ENCODE measurements at places on chromosomes 3 and 15.

GRCh38 chr3:191641789-191642188, 180.8 kb downstream of the PYDC2 start:
- H3K27me3 ChIP-seq = no peaks in the 10 kb centered on the region
- H3K4me3 ChIP-seq = no peak overlapping the region
- no peaks in the 10 kb centered on the region for H3K36me3 ChIP-seq
- H3K4me1 ChIP-seq = no peaks in the 10 kb centered on the region

DNA sequence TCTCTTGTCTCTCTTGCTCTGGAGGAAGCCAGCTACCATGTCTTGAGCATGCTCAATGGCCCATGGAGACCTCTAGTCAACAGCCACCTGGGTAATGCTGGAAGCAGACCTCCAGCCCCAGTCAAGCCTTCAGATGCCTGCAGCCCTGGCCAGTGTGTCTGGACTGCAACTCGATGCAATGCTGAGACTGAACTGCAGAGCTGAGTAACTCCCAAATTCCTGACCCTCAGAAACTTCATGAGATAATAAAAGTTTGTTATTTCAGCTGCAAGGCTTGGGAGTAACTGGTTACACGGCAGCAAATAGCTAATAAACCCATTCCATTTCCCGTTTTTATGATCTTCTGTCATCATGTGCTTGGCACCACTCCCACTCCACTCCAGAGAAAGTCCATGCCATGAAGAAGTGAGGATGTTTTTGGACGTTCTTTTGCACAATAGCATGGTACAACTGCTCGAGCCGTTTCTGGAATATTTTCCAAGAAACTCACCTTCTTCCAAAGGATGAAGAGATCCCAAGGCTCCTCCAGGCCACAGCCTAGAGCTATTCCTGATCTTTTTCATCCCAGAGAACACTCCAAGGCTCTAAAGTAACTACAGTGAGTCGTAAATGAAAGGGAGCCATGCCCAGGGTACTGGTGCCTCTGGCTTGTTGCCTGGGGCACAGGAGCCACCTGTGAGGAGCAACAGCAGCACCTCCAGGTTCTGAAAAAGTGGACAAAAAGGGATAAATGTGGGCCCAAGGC, 72.0 kb upstream of the KLF13 start:
- no peak overlapping the region for H3K27ac ChIP-seq
- peaks cover 6% of the 10 kb centered on the region for H3K4me1 ChIP-seq
- DNase-seq = no peak
- H3K36me3 ChIP-seq = no peaks in the 10 kb centered on the region
- H3K27me3 ChIP-seq = no peaks in the 10 kb centered on the region

DNA sequence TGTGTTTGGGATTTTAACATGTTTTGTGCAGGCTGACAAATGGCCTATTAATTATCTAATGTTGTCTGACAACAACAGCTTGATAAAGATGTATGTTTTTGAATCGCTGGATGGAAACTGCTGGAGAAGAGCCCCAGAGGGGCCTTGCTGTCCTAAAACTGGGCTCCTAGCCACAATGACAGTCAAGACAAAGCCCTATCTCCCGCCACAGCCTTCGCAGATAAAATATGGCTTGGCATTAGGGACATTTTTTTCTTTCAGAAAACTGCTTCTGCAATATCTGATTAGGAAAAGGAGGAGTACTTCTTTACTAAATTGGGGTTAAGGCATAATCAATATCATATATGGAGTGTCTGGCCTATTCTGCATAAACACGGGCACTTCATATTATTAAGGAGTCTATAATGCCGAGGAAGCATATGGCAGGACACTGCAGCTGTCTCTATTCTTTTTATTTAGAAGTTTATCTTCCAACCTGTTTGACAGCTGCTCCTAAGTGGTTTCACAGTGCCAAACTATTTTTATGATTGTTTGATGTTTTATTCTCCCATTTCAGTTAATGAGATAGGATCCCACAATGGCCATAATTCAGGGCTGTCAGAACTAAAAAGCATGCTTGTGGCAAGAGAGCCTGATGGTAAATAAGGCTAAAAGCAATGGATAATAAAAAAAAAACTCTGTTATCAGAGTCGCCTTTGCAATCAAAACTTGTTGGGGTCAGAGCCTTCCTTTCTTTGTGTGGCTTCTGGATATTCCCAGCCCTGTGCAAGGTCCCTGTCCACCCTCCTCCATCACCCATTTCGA, 210.1 kb downstream of the MECOM start:
- H3K36me3 ChIP-seq = no peaks in the 10 kb centered on the region
- no peak for DNase-seq
- H3K27ac ChIP-seq = peak overlapping the region; percentile 56
- H3K4me3 ChIP-seq = no peak overlapping the region
- no peaks in the 10 kb centered on the region for H3K27me3 ChIP-seq

- H3K36me3 ChIP-seq = no peaks in the 10 kb centered on the region
- peak overlapping the region; percentile 43 for H3K27ac ChIP-seq
- no peaks in the 10 kb centered on the region for H3K27me3 ChIP-seq
- no peak for DNase-seq
These were observed 319.2 kb downstream of the SLC9A9 start for GRCh38 chr3:143529018-143529478.

GRCh38 chr3:176789281-176789705, 408.0 kb downstream of the TBL1XR1 start:
- H3K4me1 ChIP-seq = peaks cover 14% of the 10 kb centered on the region
- H3K27me3 ChIP-seq = no peaks in the 10 kb centered on the region
- no peak overlapping the region for H3K27ac ChIP-seq
- H3K4me3 ChIP-seq = no peak overlapping the region

DNA sequence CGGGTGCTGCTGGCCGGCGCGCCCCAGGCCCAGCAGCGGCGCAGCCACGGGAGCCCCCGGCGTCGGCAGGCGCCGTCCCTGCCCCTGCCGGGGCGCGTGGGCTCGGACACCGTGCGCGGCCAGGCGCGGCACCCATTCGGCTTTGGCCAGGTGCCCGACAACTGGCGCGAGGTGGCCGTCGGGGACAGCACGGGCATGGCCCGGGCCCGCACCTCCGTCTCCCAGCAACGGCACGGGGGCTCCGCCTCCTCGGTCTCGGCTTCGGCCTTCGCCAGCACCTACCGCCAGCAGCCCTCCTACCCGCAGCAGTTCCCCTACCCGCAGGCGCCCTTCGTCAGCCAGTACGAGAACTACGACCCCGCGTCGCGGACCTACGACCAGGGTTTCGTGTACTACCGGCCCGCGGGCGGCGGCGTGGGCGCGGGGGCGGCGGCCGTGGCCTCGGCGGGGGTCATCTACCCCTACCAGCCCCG, 777 bp downstream of the LOXL1 start:
- peaks cover 94% of the 10 kb centered on the region for H3K4me1 ChIP-seq
- H3K36me3 ChIP-seq = no peaks in the 10 kb centered on the region
- peak overlapping the region; percentile 87 for H3K27ac ChIP-seq
- DNase-seq = peak; percentile 72

DNA sequence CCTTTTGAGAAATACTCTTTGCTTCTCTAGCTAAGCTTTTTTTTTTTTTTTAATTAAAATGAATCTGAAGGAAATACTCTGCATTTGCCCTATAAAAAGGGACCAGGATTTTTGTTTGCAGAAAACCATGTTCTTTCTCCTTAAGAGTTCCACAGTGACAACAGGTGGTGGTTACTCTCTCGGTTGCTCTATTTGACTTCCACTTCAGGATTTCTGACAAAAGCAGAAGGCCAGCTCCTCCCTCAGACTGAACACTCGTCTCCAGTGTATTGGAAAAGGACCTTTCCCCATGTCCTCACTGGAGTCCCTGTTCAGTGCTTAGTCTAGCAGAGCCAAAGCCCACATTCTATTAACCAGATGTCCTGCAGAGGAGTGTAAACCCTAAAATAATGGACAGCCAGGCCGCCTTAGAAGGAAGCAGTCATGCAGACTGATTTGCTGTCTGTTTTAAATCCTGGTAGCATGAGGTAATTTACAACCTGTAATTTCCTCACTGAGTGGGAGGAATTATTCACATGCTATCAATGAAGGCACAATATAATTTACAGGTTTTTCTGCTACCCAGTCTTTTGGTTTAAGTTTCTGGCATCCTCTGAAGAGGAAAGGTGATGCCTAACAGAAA, 599.3 kb downstream of the PYDC2 start:
- no peak overlapping the region for H3K4me3 ChIP-seq
- H3K27ac ChIP-seq = no peak overlapping the region
- H3K27me3 ChIP-seq = no peaks in the 10 kb centered on the region
- H3K36me3 ChIP-seq = no peaks in the 10 kb centered on the region
- no peaks in the 10 kb centered on the region for H3K4me1 ChIP-seq

GRCh38 chr15:88073391-88073691, 183.2 kb downstream of the NTRK3 start:
- H3K27me3 ChIP-seq = peaks cover 7% of the 10 kb centered on the region
- no peak overlapping the region for H3K27ac ChIP-seq
- H3K36me3 ChIP-seq = no peaks in the 10 kb centered on the region
- DNase-seq = no peak
- no peak overlapping the region for H3K4me3 ChIP-seq

DNA sequence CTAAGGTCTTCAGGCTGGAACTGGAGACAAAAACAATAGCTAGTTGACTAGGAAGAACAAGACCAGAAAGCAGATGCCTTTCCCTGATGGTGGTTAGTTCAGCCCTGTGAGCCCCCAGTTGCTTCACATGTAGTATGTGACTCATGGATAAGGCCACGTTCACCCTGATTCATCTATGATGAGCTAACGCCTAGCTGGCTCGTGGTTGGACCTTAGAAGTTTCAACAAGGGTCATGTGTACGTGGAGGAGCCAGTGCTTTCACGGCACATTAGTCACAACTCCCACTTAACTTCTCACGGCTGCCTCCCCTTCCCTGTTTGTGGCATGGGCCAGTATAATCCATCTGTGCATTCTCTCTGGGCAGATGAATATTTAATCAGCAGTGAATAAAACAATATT, 20.6 kb downstream of the COL8A1 start:
- no peaks in the 10 kb centered on the region for H3K27me3 ChIP-seq
- H3K4me1 ChIP-seq = peaks cover 19% of the 10 kb centered on the region
- H3K4me3 ChIP-seq = no peak overlapping the region
- H3K36me3 ChIP-seq = no peaks in the 10 kb centered on the region
- H3K27ac ChIP-seq = peak overlapping the region; percentile 35

DNA sequence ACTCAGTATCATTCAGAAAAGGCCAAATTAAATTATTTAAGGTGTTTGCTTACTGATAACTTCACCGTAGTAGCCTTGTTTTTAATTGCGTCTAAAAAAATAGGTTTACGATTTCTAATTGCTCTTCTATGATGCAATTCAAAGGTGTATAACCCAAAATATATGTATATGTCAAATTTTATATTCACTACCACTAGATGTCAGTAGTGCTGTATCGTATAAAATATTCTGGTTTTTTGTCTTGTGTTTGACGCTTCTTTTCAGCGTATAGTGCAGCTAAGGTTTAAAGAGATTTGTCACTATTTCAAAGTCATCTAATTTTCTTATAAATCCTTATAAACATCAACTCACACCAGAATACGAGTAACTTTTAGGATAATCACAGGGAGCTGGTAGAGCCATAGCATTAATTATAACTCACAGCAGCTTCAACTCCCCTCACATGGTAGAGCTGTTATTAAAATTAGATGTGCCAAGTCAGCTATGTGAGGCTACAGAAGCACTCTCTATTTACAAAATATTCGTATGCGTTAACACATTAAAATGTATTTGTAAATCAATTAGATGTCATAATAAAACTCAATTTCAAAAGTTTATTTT, 3.5 kb downstream of the PFN2 start:
- peak overlapping the region; percentile 95 for H3K4me3 ChIP-seq
- no peaks in the 10 kb centered on the region for H3K27me3 ChIP-seq
- H3K4me1 ChIP-seq = peaks cover 87% of the 10 kb centered on the region
- peaks cover 15% of the 10 kb centered on the region for H3K36me3 ChIP-seq

DNA sequence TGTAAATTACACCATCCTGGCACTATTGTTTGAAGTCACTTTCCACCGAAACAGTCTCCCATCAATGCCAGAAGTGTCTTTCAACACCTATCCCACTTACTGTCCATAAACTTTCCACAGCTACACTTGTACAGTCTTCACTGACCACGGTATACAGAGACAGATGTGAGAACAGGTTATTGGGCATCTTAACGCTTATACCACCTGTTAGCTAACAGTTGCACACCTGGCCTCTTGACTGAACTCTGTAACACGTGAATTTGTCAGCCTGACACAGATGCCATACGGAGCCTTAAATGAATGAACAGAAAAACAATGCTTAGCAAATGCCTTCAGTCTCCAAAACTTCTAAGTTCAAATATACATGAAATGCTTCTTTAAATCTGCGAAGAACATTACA, 440.5 kb downstream of the SHQ1 start:
- H3K27ac ChIP-seq = no peak overlapping the region
- H3K36me3 ChIP-seq = no peaks in the 10 kb centered on the region
- no peaks in the 10 kb centered on the region for H3K27me3 ChIP-seq
- H3K4me1 ChIP-seq = peaks cover 85% of the 10 kb centered on the region
- no peak for DNase-seq
- H3K4me3 ChIP-seq = no peak overlapping the region

DNA sequence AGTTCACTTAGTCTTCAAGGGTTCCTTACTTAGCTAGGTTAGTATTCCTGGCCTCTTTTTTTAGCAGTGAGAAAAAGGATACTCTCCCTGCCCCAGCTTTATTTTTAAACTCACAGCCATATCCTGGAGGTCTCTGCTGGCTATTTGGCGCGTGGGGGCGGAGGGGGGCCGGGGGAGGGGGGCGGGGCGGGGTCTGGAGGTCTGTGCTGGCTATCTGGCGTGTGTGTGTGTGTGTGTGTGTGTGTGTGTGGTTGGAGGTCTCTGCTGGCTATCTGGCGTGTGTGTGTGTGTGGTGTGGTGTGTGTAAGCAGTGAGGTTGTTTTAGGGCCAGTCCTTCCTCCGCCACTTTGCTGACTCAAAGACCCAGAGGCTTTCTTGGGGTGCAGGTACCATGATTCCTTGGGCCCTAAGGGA, 579 bp upstream of the PLAAT1 start:
- peak overlapping the region; percentile 89 for H3K27ac ChIP-seq
- no peaks in the 10 kb centered on the region for H3K36me3 ChIP-seq
- peaks cover 21% of the 10 kb centered on the region for H3K4me1 ChIP-seq
- peak overlapping the region; percentile 71 for H3K4me3 ChIP-seq

DNA sequence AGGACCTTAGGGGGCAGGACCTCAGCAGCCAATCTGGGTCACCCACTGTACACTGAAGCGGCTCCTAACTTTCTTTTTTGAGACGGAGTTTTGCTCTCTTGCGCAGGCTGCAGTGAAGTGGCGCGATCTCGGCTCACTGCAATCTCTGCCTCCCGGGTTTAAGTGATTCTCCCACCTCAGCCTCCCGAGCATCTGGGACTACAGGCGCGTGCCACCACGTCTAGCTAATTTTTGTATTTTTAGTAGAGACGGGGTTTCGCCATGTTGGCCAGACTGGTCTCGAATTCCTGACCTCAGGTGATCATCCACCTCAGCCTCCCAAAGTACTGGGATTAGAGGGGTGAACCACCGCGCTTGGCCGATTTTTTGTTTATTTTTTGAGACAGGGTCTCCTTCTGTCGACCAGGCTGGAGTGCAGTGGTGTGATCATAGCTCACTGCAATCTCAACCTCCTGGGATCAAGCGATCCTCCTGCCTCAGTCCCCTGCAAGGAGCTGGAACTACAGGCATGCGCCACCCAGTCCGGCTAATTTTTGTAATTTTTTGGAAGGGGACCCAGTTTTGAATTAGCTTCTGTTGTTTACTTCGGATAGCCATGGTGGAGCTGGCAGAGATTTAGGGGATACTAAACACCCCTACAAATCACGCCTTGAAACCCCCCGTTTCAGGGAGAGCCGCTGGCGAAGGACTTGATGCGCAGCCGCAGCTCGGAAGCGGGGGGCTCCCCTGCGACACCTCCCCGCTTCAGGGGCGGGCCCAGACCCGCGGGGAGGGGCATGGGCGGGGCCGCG, 1.5 kb upstream of the CLK3 start:
- peaks cover 72% of the 10 kb centered on the region for H3K4me1 ChIP-seq
- peak overlapping the region; percentile 97 for H3K27ac ChIP-seq
- DNase-seq = no peak
- peak overlapping the region; percentile 87 for H3K4me3 ChIP-seq
